Hematopoietic multipotent progenitor cell treated with erythropoietin and hydrocortisone succinate and interleukin-3 and kit ligand, for 15 days (in vitro differentiated cells): ENCODE measurements at places on chromosomes 3 and 15.

DNA sequence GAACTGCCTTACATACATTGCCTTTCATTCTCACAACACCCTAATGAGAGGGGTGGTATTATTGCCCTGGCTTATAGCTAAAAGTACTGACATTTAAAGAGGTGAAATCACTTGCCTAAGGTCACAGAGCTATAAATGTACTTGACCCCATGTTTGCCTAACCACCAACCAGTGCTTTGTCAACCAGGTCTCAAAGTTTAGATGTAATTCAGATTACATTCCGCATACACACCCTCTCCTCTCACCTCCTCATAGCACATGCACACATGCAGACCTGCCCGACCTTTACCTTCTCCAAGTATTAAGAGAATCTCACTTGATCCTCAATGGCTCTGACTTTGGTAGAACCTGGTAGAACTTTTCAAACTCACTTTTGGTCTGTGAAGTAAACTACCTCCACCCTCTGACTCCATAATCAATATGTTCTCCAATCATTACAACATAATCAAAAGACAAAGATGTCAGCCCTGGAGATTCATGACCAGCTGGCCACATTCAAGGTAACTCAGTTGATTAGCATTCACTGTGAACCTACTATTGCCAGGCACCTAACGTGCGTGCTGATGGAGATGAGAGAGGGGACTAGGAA, 63.2 kb upstream of the HES1 start:
- DNase-seq = no peak

GRCh38 chr3:134711284-134711683, 60.5 kb upstream of the KY start:
- DNase-seq = no peak

GRCh38 chr3:2153547-2153946, 54.9 kb downstream of the CNTN4 start:
- no peak for DNase-seq

DNA sequence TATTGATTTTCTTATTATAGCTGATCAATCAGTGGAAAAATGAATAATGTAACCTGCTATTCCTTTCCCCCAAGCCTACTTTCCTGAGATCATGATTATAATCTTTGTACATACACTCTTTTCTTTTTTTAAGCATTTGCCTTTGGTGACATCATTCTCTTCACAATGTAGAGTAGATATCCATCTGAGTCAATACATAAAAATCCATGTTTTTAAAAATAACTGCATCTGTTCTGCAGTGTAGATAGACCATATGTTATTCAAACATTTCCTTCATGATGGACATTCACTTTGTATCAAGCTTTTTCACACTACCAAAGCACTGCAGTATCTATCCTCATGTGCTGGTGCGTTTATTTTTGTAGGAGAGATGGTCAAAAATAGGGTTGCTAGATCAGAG, 211.1 kb downstream of the PTPRG start:
- no peak for DNase-seq

DNA sequence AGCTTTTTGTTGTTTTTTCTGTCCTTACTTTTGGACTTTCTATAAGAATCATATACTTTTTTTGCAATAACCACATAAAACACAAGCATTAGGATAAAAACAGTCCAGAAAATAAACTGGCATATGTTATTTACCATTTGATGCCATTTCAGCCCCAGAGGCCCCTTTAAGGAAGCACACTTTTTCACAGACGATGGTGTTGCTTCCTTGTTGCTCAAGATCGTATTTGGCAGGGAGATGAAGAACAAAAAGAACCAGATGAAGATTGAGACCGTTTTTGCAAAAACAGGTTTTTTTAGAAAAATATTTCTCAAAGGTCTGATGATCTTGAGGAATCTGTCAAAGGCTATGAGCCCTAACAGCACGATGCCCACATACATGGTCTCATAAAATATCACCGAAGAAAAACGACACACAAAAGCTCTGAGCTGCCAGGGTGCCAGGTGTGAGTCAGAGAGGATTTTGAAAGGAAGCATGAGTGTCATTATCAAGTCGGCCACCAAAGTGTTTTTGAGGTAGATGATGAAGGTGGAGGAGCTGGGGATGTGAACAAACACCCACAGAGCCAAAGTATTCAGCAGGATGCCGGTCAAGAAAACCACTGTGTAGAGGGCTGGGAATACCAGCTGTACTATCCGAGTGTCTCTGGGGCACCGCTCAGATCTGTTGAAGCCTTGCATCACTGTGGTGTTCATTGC, 902 bp downstream of the P2RY13 start:
- no peak for DNase-seq

DNA sequence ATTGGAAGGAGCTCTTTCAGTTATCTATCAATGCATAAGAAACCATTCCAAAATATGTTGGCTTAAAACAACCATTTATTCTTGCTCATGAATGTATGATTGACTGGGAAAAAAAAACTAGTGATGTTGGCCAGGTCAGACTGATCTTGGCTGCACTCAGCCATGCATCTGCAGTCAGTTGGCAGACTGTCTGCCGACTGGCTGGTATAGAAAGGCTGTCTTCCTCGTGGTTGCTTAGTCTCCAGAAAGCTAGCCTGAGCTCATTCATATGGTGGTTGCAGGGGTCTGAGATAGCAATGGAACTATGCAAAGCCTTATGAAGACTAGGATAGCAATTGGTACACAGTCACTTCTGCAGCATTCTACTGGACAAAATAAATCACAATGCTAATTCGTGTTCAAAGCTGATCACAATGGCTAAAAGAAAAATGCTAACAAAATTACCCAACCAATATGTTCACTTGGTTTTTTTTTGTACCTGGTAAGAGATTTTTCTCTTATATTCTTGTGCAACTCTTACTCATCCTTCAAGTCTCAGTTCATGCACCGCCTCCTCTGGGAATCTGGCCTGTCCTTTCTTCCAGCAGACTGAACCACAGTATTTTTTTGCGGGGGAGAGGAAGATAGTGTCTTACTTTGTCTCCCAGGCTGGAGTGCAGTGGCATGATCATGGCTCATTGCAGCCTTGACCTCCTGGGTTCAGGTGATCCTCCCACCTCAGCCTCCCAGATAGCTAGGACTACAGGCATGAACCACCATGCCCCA, 126.8 kb downstream of the KCNAB1 start:
- no peak for DNase-seq

GRCh38 chr15:37076543-37076942, 23.8 kb downstream of the MEIS2 start:
- no peak for DNase-seq

GRCh38 chr15:50339717-50340116, 15.3 kb downstream of the GABPB1 start:
- DNase-seq = no peak

DNA sequence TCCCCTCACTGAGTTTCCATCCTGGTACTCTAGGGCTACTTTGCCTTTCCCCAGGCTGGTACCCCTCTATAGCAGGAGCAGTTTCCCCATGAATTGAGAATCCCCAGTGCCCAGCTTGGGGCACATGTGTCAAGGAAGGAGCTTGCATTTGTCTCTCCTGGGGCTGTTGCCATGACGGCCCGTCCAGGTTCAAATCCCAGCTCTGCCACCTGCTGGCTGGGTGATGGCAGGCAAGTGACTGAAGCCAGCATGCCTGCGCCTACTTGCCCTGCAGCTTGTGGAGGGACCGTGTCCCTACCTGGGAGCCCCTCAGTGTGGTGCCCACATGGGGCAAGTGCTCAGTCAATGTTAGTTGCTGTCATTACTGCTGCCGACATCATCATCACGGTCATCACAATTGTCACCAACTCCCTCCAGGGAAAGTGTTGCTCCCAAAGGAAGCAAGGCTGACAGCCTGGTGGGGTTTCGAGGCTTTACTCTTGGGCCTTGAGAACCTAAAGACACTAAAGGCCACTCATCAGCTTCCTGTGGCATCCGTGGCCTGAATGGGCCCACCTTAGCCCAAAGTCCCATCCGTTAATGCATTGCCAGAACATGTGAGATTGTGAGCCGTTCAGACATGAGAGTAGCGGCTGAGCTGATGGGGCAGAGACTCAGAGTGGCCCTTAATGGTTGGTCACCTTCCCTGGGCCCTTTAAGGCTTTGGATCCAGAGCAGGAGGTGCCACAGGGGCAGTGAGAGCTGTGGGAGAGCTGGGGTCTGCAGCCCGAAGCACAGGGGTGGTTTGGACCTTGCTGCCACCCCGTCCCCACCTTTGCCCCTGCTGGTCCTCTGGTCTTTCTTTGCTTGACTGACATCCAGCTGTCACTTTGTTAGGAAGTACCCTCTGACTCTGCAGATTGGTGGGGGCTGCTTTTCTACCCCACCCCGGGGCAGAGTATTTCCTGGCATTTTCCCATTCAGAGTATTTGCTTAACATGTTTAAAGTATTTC, 144.4 kb downstream of the DNAJB8 start:
- DNase-seq = peak; percentile 38

GRCh38 chr15:57089815-57090495, 171.5 kb downstream of the TCF12 start:
- DNase-seq = no peak

DNA sequence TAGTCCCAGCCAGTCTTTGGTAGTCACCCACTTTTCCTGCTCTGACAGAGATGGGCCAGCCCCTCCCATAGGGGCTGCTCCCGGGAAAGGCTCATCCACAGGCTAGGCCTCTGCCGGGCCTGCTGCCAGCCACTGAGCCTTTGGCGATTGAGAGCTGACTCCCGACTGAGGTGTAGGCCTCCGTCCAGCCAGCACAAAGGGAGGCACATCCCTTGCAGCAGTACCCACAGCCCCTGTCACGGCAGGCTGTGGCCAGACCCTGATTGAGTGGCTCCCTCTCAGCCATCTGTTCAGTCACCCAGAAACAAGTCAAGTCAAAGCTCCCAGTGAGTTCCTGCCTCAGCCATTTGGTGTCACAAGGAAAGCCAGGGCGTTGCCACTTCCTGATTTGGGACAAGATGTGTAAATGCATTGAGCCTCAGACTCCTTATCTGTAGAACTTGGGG, 6.2 kb upstream of the PAK6 start:
- no peak for DNase-seq
